CD4-positive, CD25-positive, alpha-beta regulatory T cell (primary cell): ENCODE measurements at places on chromosomes 12 and 14.

- DNase-seq = no peak
Observed at GRCh38 chr12:22729431-22729956, 104.5 kb downstream of the ETNK1 start.

GRCh38 chr14:93086441-93087055 lies 29.2 kb downstream of the ITPK1 start:
- DNase-seq = no peak

DNA sequence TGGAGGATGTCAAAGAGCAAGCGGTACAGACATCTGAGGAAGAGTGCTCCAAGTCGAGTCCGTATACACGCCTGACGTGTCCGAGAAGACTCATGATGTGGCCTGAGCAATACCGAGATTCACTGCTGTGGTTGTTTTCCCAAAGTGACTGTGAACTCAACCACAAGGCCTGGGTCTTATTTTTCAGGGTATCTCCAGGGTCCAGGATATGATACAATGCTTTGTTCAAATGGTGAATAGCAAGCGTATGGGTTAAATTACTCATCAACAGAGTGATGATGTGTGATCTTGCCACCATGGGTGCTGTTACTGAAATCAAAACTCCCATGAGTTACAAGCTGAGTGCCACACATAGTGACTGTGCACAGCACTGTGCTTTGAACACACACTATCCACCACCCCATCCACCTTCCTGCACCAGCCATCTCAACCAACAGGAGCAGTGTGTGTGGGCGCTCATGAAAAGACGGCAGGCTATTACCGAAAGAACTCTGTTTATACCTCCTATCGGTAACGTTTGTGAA lies 109.6 kb downstream of the BCAT1 start:
- DNase-seq = peak; percentile 67

DNA sequence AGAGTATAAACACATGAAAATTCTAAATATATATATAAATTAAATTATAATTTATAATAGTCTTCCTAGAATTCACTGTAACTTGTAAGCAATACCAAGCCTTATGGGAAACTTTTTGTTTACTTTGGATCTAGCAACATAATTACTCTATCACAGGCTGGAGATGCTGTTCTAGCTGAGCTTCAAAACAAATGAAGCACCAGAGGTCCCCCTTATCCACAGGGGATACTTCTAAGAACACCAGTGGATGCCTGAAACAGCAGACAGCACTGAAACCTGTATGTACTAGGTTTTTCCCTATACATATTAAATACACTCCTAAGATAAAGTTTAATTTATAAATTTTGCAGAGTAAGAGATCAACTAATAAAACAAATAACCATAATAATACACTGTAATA lies 96.6 kb downstream of the CDK17 start:
- no peak for DNase-seq

DNA sequence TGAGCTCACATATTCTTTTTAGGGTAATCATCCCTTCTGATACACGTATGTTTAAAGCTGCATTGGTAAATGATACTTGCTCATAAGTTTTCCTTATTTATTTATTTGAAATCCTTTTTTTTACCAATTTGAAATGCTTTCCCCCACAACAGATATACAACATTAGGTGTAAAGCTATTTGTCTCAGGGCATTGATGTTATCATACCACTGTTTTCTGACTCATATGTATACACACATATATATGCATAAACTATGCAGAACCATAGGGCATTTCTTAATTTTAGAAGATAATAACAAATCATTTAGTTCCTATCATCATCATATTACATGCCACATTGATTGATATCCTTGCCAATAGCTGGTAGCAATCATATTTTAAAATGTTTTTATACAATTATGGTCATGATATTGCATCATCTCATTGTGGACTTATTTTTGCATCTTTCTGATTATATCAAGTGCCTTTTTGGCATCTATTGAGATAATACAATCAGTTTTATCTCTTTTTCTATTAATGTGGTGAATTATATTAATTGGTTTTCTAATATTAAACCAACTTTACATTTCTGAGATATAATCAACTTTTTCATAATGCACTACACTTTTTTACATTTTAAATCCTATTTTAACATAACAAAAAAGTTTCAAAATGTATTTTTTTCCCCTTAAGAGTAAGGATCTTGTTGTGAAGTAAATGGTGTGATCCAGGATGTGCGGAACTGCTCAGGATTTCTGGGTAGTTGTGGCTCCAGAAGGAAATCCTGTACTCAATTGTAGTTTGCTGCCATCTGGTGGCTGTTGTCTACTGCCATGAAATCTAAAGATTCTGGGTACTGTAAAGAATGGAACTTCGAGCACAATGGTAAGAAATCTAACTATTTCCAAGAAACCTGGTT lies 16.7 kb downstream of the OR9K2 start:
- peak; percentile 9 for DNase-seq

DNA sequence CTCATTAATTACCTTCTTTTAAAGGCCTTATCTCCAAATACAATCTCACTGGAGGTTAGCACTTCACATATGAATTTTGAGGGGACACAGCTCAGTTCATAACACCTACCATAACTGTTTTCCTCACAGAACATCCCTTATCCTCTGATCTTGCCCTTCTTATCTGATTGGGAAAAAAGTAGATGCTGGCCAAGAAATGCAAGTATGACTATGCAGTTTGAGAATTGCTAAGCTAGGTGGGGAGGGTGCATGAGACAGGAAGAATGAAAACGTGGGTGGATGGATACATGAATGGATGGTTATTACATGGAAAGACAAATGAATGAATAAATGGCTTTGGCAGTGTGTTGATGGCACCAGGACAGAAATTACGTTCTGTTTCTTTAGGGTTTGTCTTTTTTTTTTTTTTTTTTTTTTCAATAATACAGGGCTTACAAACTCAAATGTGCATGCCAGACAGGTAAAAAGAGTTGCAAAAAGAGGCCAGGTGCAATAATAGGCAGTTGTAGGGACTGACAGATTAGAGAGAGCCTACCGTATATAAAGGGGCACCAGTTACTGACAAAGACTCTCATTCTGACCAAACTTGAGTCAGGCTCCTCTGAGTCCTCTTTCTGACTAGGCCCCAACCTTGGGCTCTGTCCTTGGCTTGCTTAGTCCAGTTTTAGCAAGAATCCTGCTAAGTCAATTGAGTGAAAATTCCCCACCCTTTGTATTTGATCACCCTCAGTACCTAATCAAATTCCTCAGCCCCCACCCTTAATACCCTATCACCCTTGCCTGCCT lies 304.9 kb downstream of the ZFP36L1 start:
- DNase-seq = no peak

GRCh38 chr12:112112409-112113133 lies 4.0 kb upstream of the NAA25 start:
- no peak for DNase-seq

- DNase-seq = peak; percentile 24
Observed at GRCh38 chr14:68495101-68496039, 297.5 kb downstream of the ZFP36L1 start.

GRCh38 chr12:127438512-127439244 lies 828.3 kb upstream of the TMEM132C start:
- no peak for DNase-seq

GRCh38 chr12:101563212-101563611 lies 31.6 kb upstream of the MYBPC1 start:
- no peak for DNase-seq

GRCh38 chr14:68890173-68890931 lies 88.8 kb downstream of the ACTN1 start:
- DNase-seq = no peak

DNA sequence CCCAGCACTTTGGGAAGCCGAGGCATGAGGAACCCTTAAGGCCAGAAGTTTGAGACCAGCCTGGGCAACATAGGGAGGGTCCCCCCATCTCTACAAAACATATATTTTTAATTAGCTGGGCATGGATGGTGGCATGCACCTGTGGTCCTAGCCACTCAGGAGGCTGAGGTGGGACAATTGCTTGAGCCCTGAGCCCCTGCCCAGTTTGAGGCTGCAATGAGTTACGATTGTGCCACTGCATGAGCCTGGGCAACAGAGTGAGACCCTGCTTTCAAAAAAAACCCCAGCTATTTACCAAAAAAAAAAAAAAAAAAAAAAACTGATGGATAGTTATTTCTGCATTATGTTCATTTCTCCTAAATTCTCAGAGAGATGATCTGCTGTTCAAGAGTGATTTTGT lies 230.0 kb downstream of the SOX5 start:
- no peak for DNase-seq

DNA sequence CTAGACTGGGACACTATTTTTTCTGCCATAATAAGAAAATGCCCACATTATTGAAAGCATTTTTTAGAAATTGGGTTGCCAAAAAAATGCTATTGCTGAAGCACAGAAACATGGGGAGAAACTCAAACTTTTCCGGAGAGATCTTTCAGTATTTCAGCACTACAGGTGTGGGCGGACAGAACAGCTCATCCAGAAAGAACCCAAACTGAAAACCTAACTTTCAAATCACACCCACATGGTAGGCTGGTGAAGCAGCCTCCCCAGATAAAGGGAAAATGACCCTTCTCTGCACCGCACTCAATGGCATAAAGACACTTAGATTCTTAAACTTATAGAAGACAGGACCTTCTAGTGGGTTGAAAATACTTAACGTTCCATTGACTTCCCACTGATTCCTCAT lies 62.3 kb upstream of the TMPO start:
- no peak for DNase-seq

DNA sequence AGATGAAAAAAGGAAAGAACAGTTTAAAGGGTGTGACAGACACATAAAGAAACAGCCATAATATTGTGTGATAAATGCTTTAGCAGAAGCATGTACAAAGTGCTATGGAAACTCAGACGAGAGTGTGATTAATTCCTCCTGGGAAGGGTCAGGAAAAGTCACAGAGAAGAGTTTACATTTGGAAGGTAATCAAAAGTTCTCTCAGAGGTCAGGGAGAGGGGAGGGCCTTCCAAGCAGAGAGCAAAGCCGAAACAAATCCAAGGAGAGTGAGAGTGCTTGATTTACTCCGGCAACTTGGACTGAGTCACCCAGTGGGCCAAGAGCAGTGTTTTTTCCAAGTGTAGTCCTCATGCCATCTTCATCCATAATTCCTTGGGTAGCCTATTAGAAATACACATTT lies 108.3 kb downstream of the IGF1 start:
- DNase-seq = no peak

GRCh38 chr14:74948228-74949175 lies 6.9 kb downstream of the PGF start:
- DNase-seq = no peak

DNA sequence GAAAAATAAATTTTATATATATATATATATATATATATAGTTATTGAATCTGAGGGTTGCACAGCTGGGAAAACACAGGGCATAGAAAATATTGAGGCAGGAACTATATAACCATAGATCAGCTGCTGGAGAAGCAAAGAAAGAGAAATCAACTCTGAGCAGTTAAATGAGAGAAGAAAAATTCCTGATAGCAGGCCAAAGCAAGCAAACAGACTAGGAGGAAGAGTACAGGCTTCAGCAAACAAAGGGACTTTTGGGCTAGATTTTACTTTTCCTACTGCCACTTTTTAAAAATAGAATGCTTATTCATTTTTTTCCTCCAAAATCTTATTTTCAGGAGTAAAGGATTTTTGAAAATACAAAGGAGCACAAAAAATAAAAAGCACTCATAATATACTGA lies 216.0 kb upstream of the PRKD1 start:
- no peak for DNase-seq

GRCh38 chr14:22607291-22607690 lies 9.2 kb downstream of the ABHD4 start:
- no peak for DNase-seq

GRCh38 chr12:43315961-43316360 lies 236.0 kb downstream of the ADAMTS20 start:
- DNase-seq = no peak

- DNase-seq = peak; percentile 56
Observed at GRCh38 chr14:64501411-64502171, 2.0 kb downstream of the ZBTB25 start.

DNA sequence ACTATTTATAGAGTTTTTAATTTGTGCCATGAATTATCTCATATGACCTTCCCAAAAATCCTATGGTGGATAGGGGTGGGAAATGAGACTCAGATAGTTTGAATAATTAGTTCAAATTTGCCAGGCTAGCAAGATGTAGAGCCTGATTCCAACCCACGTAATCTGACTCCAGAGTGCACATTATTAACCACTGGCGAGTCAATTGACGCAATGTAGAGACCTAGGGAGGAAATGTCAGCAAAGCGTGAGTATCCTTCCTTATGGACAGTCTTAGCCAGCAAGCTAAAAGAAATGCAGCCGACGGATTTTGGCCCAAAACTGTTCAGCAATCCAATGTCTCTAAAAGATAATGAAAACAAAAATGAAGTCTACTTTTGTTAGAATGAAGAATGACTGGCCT lies 193.3 kb upstream of the KRR1 start:
- DNase-seq = no peak

DNA sequence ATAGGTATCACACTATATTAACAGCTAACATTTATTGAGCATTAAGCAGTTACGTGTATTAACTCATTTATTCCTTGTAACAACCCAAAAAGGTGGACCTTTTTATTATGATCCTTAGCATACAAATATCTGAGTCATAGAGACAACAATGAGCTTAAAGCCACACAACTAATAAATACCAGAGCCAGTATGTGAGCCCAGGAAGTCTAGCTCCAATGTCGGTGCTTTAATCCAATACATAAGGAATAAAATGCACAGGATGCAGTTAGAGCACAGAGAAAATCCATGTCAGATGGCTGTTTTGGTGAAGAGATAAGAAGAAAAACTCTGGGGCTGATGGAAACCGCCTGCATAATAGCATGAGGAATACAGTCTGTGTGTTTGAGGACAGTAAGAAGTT lies 888.6 kb downstream of the TMTC2 start:
- no peak for DNase-seq

DNA sequence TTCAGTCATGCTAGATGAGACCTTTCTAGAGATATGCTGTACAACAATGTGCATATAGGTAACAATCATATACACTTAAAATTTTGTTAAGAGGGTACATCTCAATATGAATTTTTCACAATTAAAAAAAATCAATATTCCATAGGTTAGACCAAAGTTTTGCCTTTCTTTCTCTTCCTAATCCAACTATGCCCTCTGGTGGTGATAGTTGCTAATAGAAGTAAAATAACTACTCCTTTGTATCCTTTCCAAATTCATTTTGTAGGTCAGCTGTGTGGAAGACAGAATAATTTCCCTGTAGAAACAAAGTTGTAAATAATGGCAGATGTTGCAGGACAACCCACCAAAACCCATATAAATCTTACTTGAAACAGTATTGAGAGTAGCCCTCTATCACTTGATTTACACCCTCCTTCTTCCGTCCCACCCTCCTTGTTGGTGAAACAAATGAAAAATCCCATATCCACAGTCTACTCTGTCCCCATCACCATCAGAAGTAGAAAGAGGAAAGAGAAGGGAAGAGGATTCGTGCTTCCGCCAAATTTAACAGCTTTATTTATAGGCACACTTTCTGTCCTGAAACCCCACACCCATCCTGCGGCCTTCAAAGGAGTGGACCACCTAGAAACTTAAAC lies 34.2 kb upstream of the KICS2 start:
- peak; percentile 55 for DNase-seq
